Glutamatergic neuron (in vitro differentiated cells): ENCODE measurements at places on chromosomes 5 and 9.
A peak's percentile ranks its signal among the peaks of the same experiment; 100 is the strongest.

- no peak for DNase-seq
These were observed 808.5 kb downstream of the TLE4 start for GRCh38 chr9:80380301-80380700.

DNA sequence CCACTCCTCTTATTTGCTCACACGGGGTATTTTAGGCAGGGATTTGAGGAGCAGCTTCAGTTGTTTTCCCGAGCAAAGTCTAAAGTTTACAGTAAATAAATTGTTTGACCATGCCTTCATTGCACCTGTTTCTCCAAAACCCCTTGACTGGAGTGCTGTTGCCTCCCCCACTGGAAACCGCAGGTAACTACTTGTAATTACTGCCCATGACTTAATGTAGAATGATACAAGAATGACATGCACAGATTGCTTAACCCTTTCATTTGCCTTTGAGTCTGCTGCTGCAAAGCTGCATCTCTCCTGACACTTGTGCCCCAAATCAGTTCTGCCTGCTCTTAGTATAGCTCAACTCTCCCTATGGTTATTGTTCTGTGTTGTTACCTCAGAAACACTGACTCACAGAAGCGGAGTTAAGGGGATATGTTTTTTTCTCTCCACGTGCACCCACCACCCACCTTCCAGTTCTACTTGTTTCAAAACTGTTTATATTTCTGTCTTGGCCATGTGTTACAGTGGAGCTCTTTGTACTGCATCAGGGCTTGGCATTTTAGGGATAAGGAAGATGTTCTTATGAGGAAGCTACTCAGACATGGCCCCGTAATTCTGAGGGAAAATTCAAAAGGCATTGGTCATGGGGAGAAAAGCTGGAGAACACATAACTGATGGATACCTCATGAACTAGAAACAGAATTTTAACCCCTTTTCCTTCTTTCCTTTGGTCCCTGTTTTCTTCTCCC, 2.3 kb downstream of the ADRB2 start:
- DNase-seq, result no peak

DNA sequence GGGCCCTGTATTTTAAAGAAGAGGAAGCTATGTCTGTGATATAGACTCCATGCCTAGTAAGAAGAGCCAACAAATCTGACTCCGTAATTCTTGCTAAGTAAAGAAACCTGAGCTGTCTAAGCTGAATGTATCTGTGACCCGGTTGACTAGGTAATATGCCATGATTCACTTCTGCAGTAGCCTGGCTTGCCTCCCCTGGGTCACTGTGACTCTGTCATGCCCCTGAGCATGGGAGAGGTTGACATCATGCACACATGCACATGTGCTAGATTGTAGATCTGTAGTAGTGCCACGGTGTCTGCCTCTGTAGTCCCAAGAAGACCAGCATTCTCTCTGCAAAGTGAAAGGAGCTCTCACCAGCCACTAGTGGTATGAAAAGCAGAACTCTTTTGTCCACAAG, 9.1 kb downstream of the SLC22A5 start:
- DNase-seq, result no peak

DNA sequence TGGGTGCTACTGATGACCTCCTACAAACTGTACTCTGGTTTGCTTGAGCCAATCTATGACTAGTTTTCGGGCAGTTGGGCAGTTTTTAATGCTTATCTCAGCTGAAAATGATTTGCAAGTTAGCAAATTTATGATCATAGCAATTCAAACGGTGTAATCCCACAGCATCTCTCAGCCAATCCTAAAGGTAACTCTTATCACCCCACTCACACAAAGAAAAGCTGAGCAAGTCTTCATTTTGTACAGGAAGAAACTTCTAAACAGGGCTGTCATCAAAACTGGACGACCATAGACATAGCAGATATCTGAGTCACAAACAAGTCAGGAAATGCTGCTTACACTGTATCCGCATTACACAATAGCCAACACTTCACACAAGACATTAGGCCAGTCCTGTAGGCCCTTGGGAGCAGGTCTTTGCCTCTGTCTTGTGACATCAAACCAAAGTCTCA, 2.6 kb upstream of the ENC1 start:
- DNase-seq, result no peak

- no peak for DNase-seq
These were observed 1055.9 kb downstream of the NR2F1-AS1 start for GRCh38 chr5:92525131-92525530.

DNA sequence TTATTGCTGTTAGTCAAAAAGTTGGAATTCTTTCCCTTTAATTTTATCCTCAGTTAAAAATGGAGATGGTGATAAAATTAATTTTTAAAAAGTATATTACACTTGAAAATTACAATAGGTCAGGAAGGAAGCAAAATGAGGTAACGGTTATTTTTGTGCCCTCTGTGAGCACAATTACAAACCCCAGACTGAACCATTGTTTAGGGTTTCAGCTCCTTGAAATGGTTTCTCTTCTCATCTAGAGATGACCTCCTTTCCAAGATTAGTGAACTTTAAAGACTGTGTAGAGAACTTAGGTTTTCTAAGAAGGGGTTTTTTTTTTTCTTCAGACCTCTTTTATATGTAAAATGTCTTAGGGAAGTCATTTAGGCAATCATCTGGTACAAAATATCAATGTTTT, 126.2 kb upstream of the CHD1 start:
- no peak for DNase-seq

DNA sequence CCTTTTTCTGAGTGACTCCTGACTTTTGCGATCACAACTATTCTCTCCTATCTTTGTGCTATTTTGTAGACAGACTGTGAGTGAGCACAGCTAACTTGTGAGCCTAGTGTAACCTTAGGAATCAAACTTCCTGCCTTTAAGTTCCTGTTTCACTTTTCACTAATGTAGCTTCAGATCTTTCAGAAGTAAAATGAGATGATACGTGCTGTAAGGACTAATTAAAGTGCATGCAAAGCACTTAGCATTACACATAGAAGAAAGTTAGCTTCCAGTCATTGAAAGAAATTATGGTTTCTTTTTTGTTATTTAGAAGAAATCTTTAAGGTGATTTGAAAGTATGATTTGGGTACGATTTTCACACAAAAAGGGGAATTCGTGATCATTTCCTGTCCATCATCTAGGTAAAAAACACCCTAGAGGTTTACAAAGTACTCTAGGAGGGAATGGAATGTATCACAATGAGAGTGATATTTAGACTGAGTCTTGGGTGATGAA, 122.7 kb downstream of the ST8SIA4 start:
- DNase-seq, result no peak

DNA sequence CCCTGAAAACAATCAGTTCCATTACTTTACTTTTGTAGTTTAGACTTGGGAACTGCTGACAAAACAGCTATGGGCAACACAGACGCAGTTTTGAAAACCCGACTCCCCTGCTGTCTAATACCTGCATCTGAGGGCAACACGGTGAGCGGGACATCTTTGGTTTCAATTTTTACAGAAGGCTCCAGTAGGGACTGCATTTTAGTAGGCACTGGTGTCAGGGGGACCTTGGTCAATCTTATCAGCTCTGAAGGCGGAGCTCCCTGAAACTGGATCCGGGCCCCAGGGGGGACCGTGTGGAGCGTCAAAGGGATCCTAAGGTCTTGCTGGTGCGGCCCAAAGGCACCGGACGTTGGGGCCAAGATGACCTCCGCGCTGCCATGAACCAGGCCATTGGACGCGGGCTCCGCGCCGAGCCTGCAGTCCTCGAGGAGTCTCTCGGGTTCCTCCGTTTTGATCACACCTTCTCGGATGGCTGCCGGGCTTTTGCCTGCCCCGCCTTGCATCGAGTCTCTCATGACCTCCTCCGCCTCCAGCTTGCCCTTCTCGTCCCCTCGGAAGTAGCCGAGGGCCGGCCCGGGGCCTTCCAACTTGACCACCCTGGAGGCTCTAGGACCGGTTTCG, 1.1 kb downstream of the SOX30 start:
- DNase-seq, result no peak

DNA sequence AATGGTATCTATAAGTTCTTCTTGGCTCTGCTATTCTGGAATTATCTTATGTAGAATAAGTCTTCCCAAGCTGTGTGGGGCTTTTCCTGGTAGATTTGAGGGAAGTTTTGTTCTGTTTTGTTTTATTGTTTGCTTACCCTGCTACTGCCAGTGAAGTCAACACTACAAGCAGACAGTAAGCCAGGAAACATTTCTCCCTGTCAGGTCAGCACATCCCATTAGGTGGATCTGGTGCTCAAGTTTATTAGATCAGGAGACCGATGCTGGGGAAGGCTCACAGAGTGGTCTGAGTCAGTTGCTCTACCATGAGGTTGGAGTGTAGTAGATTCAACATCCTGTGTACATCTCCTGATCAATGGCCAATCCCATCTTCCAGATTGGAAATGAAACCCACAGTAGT, 79.1 kb downstream of the ADRB2 start:
- DNase-seq, result no peak

- peak; percentile 13 for DNase-seq
These were observed 519 bp downstream of the EXOC3 start for GRCh38 chr5:443239-444151.

- no peak for DNase-seq
These were observed 431.9 kb downstream of the DMAC1 start for GRCh38 chr9:7367726-7368125.
